Ureter (tissue), 1 donor: ENCODE measurements at places on chromosomes 7 and 10.

- DNase-seq: no peak
Observed at GRCh38 chr10:119370111-119370741, 162.9 kb downstream of the GRK5 start.

GRCh38 chr10:30694518-30695228 lies 65.1 kb upstream of the LYZL2 start:
- no peak for DNase-seq

- DNase-seq: no peak
Observed at GRCh38 chr10:84336406-84337090, 8.2 kb downstream of the CCSER2 start.

DNA sequence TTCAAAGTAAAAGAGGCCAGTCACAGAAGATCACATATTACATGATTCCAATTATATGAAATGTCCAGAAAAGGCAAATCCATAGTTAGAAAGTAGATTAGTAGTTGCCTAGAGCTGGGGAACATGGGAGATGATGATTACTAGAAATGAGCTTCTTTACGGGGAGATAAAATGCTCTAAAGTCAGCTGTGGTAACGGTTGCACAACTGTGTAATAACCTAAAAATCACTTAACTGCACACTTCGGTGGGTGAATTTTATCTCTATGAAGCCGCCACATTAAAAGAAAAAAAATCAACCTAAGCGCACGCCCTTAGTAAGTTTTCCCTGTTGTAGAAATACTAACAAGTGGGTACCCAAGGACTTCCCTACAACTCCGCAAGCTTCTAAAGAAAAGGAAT lies 15.9 kb downstream of the XRCC2 start:
- DNase-seq: no peak

GRCh38 chr10:106938513-106938912 lies 226.0 kb downstream of the SORCS1 start:
- no peak for DNase-seq
